ENCODE measurements at places on chromosomes 11 and 22.

DNA sequence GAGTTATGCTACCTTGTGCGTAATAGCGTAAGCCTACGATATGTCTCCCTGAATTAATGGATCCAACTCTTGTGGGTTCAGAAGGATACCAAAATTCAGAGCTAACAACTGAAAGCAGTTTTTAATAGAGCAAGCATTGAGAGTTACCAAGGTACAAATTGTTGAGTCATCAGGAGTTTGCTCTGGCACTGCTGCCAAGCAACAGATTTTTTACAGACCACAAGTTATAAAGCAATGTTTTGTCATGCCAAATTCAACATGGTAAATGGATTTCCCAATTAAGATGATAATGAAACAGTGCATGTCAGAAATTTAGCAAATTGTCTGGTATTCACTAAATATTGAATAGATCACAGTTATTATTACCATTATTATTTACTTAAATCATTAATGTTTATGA lies 295.6 kb downstream of the NELL1 start:
- no peak for DNase-seq

- DNase-seq: no peak
Observed at GRCh38 chr11:105942921-105943320, 79.1 kb downstream of the MSANTD4 start.

DNA sequence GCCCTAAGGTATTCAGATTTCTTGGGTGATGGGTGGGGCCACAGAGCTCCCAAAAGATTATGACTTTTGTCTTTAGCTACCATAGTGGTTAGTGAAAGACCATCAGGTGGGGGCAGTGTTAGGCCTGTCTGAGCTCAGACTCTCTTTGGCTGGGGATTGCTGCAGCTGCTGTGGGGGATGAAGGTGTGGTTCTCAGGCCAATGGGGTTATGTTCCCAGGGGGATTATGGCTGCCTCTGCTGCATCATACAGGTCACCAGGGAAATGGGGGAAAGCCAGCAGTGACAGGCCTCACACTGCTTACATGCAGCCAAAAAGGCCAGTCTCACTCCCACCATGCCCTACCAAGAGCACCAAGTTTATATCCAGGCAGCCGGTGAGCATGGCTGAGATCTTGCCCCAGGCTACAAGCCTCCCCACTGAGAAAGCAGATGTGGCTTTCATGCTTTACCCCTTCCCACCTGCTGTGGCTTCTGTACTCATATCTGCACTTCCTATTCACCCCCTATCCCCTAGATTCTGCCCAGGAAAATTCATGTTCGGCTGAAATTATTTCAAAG lies 24.8 kb downstream of the CNTF start:
- no peak for DNase-seq

DNA sequence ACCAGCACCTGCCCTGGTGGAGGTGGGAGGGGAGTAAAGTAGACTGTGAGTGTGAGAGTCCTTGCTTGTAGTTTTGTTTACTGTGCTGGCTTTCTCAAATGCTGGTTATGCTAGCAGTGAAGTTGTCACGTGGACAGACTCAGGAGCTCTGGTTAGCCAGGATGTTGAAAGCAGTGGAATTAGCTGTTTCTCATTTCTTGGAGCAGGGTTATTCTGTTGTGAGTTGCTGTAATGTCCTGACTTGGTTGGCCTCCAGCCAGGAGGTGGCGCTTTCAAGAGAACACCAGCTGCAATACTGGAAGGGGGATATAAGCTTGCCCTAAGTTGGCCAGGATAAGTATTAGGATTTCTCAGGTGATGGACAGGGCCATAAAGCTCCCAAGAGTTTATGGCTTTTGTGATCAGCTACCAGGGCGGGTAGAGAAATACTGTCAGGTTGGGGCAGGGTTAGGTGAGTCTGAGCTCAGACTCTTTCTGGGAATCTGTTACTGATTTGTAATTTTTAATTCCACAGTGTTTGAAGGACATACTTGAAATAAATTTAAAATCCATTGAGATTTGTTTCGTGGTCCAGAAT lies 13.7 kb downstream of the CYP2D6 start:
- DNase-seq: no peak

GRCh38 chr11:68090706-68091105 lies 30.5 kb downstream of the CHKA start:
- no peak for DNase-seq

- DNase-seq: no peak
Observed at GRCh38 chr11:130094614-130095013, 24.9 kb downstream of the APLP2 start.

GRCh38 chr11:58927393-58928106 lies 11.7 kb upstream of the GLYATL1 start:
- DNase-seq: no peak

DNA sequence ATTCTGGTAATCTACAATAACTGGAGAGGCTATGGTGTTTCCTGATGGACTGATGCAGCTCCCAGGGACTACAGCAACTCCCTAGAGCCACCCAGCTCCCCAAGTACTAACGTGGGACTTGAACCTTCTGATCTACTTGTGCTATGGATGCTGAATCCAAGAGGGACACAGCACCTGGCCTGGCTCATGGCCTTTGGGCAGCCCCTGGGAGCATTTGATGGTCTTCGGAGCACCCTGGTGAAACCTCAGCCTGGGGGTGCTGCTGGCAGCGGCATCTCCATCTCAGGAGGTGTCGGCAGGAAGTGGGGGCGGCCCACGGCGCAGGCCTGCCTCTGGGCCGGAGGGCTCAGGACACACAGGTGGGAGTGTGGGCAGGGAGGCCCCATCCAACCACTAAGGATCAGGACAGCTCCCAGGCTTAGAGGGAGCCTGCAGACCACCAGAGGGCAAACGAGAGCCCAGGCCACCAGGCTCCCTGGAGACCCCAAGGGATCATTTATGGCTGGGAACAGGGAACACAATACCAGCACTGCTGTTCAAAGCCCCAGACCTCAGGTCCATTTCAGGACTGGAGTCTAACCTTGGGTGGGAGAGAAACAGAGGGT lies 8.7 kb downstream of the EHD1 start:
- DNase-seq: no peak

DNA sequence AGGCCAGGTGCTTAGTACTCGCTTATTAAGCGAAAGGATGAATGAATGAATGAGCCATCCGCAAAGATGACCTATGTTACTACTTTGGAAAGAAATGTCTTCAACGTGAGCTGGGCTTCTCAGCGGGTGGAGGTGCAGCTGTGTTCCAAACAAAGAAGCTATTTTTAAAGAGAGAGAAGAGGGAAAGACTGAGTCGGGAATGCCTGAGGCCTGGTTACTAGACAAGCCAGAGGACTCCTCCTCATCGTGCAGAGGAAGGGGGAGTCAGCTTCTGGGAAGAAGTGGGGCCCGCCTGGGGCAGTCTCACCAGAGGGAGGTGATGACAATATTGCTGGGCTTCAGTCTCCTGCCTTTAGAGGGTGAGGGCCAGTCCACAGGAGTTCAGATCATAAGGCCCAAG lies 30.4 kb upstream of the CD5 start:
- no peak for DNase-seq

Measured in NCI-H460 (cell line).